ENCODE measurements at places on chromosomes 4 and X.

GRCh38 chr4:158259955-158260575, 49.8 kb downstream of the TMEM144 start:
- DNase-seq: peak; percentile 16

DNA sequence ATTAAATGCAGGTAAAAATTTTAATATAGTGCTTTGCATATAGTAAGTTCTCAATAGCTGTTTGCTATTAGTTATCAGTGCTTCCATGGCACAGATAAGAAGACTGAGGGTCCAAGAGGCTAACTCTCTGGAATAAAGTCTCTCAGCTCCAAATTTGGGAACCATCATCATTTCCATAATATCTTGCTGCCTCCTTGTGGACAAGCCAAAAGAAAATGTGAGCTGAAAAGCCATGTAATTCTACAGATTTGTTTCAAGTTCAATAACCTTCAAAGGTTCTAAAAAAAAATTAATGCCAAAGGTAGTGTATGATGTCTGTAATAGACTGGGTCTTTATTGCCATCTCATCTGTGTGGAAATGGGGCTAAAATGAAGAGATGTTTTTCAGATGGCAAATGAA, 136.9 kb upstream of the VCX start:
- DNase-seq: no peak

DNA sequence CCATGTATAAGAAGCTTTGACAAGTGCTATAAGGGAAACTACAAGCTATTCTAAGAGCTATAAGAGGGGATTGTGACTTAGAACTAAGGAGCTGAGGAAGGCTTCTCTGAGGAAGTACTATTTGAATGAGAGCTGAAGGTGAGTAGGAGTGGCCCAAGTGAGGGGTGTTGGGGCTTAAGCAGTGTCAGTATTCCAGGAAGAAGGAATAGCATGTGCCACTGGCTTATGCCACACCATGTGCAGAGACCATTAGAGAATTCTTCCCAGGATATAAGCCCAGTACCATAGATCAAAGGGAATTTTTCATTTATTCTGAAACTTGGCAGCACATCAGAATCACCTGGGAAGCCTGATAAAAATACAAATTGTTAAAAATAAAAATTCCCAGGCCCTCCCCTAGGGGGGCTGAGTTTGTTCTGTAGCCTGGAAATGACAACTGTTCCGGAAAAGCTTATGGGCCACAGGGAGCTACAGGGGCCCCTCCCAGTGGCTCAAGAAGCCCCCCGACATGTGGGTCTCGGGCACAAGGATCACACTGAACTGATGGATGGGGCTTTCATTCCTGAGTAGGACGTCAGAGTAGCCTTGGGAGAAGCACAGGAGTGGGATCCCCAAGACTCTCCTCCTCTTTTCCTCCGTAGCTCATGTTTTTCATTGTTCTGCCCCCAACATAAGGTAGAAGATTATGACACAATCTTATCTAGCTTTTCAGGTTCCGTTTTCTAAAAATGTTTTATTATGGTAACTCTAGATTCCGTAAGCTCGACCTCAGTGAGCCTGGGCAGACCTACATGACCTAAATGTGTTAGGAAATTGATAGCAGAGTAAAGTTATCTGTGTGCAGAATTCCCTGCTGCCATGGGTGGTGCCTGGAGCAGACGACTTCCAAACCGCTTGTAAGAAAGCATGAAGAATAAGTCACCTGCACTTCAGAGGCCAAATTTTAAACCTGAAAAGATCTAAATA, 119.3 kb downstream of the AFF1 start:
- no peak for DNase-seq

GRCh38 chrX:123223859-123224258, 39.8 kb downstream of the GRIA3 start:
- no peak for DNase-seq

DNA sequence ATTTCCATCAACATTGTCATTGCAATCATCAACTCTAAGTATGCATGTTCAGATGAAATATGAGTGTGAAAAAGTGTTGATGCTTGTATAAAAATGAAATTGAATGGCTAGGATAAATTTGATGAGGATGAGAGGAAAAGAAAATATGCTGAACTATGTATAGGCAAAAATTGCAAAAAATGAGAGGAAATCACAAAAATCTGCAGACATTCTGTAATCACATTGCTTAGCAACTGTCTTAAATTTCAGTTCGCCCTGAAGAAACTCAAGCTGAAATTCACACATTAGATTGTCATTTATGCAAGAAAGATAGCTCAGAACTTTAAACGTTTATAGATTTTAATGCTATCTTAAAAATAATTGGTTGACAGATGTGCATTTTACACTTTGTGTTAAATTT, 1098.8 kb upstream of the IGFBP7 start:
- no peak for DNase-seq

DNA sequence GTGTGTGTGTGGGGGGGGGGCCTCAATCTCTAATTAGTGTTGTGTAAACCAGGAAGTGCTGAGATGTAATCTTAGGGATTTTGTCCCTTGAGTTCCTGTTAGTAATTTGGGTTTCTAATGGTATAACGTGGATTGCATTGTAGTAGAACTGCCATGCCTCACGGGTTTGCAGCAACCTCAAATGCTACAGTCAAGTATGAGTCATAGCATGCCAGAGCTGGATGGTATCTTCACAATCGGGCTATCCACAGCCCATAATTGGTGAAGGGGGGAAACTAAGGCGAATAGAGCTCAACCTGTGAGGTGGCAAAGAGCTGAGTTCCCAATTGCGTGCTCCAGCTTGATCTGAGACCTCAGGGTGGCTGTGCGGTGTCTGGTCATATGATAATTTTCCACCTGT, 2.2 kb upstream of the FMR1NB start:
- peak; percentile 29 for DNase-seq

DNA sequence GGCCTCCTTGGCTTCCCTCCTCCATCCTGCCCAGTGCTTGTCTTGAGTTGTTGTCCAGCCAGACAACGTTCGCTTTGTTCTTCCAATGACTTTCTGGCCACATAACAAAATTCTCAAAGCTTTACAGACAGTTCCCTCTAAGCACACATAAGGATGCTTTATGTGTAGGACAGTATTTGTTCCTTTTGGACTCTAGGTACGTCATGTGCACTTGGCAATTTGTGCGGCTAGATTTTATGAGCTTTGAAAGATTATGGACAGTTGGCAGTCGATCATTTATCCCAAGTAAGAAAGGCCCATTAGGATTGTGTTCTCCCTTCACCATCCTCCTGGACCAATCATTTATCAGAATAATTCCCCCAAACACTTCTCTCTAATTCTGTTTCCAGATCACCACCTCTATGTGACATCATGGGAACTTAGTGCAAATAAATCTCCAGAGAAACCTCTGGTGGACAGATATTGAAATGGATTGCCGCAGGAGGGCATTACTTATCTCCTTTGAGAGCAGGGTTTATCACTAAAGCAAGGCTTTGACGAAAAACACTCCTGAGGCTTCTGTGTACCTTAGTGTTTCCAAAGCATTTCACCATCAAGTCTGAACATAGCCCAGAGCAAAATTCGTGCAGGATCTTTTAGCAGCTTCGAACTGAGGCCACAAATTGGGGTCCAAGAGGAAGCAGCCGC, 77.4 kb upstream of the BMPR1B start:
- DNase-seq: peak; percentile 20

- no peak for DNase-seq
Observed at GRCh38 chr4:139559687-139560086, 3.7 kb upstream of the SETD7 start.

DNA sequence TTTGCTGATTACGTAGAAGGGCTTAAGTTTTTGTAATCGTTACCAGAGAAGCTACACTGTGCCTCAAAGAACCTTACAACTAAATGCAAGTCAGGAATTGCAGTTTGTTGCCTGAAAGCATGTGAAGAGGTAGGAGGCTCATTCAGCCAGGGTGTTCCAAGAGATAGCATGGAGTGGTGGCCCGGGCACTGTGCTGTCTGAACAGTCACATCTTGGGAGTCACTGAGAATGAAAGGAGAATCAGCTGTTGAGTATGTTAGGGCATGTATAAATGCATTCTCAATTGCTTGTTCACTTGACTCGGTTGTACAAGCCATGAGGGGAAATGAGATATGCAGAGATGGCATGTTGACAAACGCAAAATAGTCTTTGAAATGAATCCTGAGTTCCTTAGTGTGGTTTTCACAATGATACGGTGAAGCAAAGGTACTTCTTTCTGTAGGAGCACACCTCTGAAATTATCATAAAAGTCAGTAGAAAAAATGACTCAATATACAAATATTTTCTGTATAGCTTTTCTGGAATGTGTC, 161.0 kb downstream of the DCTD start:
- no peak for DNase-seq

GRCh38 chr4:8238036-8238511, 31.5 kb upstream of the HTRA3 start:
- DNase-seq: no peak

- DNase-seq: no peak
Observed at GRCh38 chr4:84051089-84051488, 448.0 kb downstream of the NKX6-1 start.

DNA sequence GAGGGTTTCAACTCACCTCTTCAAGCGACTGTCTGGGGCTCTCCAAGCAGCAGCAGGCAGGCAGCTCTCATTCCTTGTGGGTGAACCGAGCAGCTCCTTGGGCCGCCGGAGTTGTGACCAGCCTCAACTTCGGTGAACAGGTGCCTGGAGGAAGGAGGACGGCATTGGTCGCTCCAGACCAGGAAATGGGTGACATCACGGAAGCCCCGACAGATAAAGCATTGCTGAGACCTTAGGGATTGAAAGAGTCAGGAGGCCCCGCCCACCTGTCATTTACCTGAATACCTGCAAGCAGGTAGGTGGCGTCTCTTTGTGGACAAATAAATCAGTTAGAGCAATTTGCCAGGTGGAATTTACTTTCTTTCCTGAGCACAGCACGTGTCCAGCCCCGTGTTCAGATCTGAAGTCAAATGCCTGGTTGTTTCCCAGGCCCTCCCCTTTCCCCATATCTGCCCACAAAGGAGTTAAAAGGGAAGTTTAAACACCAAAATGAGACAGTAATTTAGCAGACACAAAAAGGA, at the start of gene LNX1:
TSS of gene LNX1 (minus strand) at position 115 of the 521 bp plus-strand sequence. CDS start 17,484 bp downstream, outside the sequence.
- DNase-seq: no peak

GRCh38 chr4:98468709-98469108, 189.7 kb downstream of the TSPAN5 start:
- DNase-seq: peak; percentile 74

DNA sequence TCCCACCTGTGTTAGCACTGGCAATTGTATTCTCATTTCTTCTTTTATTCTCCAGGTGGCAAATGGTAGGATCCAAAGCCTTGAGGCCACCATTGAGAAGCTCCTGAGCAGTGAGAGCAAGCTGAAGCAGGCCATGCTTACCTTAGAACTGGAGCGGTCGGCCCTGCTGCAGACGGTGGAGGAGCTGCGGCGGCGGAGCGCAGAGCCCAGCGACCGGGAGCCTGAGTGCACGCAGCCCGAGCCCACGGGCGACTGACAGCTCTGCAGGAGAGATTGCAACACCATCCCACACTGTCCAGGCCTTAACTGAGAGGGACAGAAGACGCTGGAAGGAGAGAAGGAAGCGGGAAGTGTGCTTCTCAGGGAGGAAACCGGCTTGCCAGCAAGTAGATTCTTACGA, 176.9 kb downstream of the PTTG2 start:
- DNase-seq: no peak

DNA sequence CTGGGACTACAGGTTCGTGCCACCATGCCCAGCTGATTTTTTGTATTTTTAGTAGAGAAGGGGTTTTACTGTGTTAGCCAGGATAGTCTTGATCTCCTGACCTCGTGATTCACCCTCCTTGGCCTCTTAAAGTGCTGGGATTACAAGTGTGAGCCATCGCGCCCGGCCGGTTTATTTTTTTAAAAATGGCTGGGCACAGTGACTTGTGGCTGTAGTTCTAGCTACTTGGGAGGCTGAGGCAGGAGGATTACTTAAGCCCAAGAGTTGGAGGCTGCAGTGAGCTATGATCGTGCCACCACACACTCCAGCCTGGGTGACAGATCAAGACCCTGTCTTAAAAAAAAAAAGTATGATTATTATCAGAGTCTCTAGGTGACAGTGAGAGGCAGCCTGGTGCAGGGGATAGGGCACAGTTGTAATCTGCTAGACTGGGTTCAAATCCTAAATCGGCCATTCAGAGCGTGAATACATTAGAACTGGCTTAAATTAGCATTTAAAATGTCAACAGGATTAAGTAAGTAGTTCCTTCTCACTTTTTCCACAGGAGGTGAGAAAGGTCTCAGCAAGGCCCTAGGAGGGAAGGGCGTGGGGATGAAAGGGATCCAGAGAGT, 435 bp upstream of the MGST2 start:
- no peak for DNase-seq

DNA sequence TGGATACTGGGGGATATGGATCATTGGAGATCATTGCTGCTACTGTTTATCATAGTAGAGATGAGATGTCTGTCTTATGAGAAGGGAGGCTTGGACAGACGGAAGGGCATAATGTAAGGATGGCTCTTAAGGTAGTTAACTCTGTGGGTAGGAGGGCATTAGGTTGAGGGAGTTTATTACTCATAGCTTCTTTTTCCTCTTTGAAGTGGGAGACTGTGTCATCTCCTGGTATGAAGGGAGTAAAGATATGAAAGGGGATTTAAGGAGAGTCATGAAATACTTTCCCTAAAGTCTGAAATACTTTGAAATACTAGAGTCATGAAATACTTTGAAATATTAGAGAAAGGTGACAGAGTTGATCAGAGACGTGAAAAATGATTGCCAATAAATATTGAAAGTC, 255.5 kb upstream of the PITX2 start:
- DNase-seq: no peak

DNA sequence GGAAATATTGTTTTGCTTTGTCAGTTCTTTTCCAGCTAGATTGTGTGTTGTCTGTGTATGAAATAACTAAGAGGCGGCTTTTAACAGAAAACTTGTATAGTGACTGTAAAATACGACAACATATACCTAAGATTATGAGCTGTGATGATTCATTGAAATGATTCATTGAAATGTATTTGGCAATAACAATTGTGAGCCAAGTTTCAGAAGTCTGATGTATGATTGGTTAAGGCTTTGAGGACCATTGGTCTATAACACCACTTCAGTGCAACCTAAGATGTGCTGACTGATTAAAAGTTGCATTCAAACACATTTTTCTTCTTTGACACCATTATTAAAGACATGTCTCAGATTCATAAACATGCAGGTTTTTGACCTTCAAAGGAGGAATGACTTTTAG, 76.6 kb downstream of the PTPN13 start:
- DNase-seq: peak; percentile 52

Data from RPMI7951 (cell line).